Breast epithelium (tissue), 4 donors: ENCODE measurements at places on chromosomes 11 and 22. TPM values are rescaled to one million over a fixed set of nuclear protein-coding genes. Genes with fewer than 3 reads are reported as not detected.
A peak's percentile ranks its signal among the peaks of the same experiment; 100 is the strongest.

GRCh38 chr11:132907651-132908413 is 624.5 kb downstream of the OPCML start:
- no peak overlapping the region for H3K4me3 ChIP-seq
- H3K4me1 ChIP-seq: no peaks in the 10 kb centered on the region
- no peak for DNase-seq
- H3K27ac ChIP-seq: no peak overlapping the region
- no peaks in the 10 kb centered on the region for H3K27me3 ChIP-seq
- H3K36me3 ChIP-seq: no peaks in the 10 kb centered on the region

GRCh38 chr11:21195995-21196394 is 526.6 kb downstream of the NELL1 start:
- no peaks in the 10 kb centered on the region for H3K36me3 ChIP-seq
- no peak overlapping the region for H3K27ac ChIP-seq
- H3K27me3 ChIP-seq: no peaks in the 10 kb centered on the region
- no peaks in the 10 kb centered on the region for H3K4me1 ChIP-seq
- no peak for DNase-seq

DNA sequence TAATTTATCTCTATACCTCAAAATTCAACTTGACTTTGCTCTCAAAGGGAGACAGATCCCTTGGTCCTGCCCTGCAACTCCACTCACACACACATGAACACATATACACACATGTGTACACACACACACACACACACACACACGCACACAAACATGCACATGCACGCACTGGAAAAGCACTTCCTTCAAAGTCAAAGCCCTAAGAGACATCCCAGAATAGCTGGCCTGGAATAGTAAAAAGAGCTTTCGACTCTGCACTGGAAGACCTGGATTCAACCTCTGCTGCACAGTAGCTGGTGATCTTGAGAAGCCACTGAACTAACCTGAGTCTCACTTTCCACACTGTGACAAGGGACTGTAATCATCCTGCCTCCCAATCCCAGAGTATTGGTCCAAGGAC is 26.8 kb downstream of the TENM4 start:
- H3K27me3 ChIP-seq: no peaks in the 10 kb centered on the region
- no peak overlapping the region for H3K4me3 ChIP-seq
- DNase-seq: no peak
- no peak overlapping the region for H3K27ac ChIP-seq
- no peaks in the 10 kb centered on the region for H3K36me3 ChIP-seq

GRCh38 chr11:101133190-101133589 is 3.6 kb upstream of the PGR start:
- peaks cover 8% of the 10 kb centered on the region for H3K27me3 ChIP-seq
- H3K36me3 ChIP-seq: no peaks in the 10 kb centered on the region
- H3K27ac ChIP-seq: no peak overlapping the region
- no peak overlapping the region for H3K4me3 ChIP-seq

DNA sequence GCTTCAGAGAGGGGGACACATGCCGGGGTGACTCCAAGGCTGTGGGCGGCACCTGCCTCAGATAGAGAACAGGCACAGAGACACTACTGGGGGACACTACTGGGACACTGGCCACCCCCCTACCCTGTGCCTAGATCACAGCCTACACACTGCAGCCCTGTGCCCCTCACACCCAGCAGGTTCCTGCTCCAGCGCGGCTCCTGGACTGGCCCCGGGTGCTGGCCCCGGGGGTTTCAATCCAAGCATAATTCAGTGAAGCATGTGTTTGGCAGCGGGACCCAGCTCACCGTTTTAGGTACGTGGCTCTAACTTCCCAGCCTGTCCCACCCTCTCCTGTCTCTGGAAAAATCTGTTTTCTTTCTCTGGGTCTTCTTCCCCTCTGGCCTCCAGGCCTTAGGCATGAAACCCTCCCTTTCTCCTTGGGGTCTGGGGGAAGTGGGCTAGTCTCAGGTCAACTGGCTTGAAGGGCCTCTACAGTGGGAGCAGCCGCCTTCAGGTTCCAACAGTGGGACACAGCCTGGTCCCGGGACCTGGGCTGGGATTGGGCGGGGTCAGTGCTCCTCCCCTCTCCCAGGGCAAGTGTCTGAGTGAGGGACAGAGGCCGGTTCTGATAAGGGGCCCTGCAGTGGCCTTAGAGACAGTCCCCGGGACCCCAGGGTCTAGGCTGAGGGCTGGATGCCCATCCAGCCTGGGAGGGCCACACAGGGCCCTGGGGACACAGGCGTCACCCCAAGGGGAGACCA is 98.8 kb downstream of the CRYBB2 start:
- H3K4me3 ChIP-seq: no peak overlapping the region
- no peaks in the 10 kb centered on the region for H3K27me3 ChIP-seq
- no peak overlapping the region for H3K27ac ChIP-seq
- no peaks in the 10 kb centered on the region for H3K4me1 ChIP-seq
- H3K36me3 ChIP-seq: no peaks in the 10 kb centered on the region

GRCh38 chr22:49726022-49726681 is 101.5 kb downstream of the BRD1 start:
- H3K4me1 ChIP-seq: no peaks in the 10 kb centered on the region
- H3K4me3 ChIP-seq: no peak overlapping the region
- H3K27ac ChIP-seq: no peak overlapping the region
- H3K36me3 ChIP-seq: no peaks in the 10 kb centered on the region

- no peaks in the 10 kb centered on the region for H3K27me3 ChIP-seq
- peak overlapping the region; percentile 51 for H3K27ac ChIP-seq
- DNase-seq: no peak
- no peaks in the 10 kb centered on the region for H3K36me3 ChIP-seq
Measured at GRCh38 chr11:66327171-66328030, 8.8 kb downstream of the RIN1 start.

DNA sequence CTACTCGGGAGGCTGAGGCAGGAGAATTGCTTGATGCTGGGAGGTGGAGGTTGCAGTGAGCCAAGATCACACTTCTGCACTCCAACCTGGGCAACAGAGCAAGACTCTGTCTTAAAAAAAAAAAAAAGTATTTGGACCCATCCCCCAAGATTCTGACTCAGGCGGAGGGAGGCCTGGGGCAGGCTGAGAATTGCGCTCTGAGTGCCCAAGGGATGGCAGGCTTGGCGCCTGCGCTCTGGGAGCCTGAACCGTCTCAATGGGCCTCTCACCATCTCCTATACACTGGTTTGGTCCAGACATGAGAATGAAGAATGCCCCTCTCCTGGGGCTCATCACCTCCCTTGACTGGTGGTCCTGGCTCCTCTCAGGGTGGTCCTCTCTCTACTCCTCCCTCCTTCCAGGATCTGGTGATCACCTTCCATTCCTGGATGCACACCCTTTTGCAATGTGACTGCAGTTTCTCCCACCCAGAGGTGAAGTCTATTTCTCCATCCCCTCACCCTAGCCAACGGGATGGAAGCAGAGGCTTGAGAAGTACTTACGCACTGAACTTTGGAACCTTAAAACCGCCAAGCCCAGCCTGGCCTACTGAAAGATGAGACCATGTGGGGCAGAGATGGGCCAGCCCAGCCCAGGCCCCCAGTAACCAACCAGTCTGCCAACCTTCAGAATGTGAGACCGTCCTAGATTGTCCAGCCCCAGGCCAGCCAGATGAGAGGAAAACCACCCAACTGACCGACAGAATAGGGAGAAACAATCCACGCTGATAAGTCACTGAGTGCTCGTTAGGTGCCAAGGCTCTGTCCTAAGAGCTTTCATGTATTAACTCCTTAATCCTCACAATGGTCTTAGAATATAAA is 4.9 kb downstream of the POLR3H start:
- H3K4me3 ChIP-seq: no peak overlapping the region
- no peaks in the 10 kb centered on the region for H3K27me3 ChIP-seq
- DNase-seq: no peak

DNA sequence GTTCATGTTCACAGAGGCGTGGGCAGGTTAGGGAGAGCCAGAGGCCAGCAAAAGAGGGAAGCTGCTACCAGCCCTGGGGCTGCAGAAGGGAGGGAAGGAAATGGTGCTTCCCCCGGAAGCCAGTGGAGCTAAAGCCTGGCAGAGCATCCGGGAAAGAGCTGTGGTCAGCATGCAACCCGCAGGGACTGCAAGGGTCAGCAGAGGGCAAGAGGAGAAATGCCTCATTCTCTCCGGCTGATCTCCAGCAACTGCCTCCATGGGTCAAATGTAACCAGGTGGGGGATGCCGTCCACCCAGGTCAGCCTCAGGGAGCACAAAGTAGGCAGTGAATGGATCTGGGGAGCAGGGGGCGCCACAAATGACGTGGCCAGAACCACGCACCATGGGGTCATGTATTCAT is 36.9 kb upstream of the PRR5 start:
- H3K4me1 ChIP-seq: no peaks in the 10 kb centered on the region
- H3K27ac ChIP-seq: no peak overlapping the region
- H3K36me3 ChIP-seq: no peaks in the 10 kb centered on the region
- DNase-seq: no peak

GRCh38 chr11:76653012-76653673 is 17.4 kb downstream of the LRRC32 start:
- no peaks in the 10 kb centered on the region for H3K36me3 ChIP-seq
- no peaks in the 10 kb centered on the region for H3K27me3 ChIP-seq
- H3K4me3 ChIP-seq: no peak overlapping the region
- H3K27ac ChIP-seq: peak overlapping the region; percentile 89
- no peak for DNase-seq

DNA sequence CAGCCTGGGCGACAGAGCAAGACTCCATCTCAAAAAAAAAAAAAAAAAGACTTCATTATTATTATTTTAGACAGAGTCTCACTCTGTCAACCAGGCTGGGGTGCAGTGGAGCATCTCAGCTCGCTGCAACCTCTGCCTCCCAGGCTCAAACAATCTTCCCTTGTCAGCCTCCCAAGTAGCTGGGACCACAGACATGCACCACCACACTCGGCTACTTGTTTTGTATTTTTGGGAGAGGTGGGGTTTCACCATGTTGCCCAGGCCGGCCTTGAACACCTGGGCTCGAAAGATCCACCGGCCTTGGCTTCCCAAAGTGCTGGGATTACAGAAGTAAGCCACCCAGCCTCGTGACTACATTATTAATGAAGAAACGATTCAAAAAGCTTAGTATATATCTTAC is 5.3 kb upstream of the TYMP start:
- H3K27me3 ChIP-seq: no peaks in the 10 kb centered on the region
- DNase-seq: no peak
- no peaks in the 10 kb centered on the region for H3K36me3 ChIP-seq
- H3K4me1 ChIP-seq: no peaks in the 10 kb centered on the region
- H3K4me3 ChIP-seq: no peak overlapping the region

DNA sequence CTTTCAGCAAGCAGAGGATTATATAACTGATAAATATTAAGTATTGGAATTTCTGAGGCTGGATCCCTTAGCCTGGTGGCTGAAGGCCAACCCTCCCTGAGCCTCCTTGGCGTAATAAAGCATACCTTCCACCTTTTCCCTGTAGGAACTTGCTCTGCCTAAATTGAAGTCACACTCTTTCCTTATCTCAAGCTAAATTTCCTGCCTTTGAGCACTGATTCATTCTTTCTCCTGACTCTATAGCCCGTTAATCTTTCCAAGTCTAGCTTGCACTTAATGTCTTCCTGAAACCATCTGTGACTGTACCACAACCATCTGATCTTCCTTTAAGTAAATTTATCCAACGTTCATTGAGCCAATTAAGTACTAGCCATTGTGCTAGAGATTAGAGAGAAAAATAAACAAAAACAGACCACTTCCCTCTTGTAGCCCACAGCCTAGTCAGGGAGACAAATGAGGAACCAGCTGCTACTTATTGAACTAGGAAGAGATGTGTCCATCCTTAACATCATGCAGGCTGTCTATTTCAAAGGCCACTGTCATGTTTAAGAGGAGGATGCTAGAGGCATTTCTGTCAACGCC is 62.9 kb downstream of the GRK3 start:
- no peaks in the 10 kb centered on the region for H3K36me3 ChIP-seq
- no peak overlapping the region for H3K4me3 ChIP-seq
- no peak for DNase-seq
- no peaks in the 10 kb centered on the region for H3K4me1 ChIP-seq

DNA sequence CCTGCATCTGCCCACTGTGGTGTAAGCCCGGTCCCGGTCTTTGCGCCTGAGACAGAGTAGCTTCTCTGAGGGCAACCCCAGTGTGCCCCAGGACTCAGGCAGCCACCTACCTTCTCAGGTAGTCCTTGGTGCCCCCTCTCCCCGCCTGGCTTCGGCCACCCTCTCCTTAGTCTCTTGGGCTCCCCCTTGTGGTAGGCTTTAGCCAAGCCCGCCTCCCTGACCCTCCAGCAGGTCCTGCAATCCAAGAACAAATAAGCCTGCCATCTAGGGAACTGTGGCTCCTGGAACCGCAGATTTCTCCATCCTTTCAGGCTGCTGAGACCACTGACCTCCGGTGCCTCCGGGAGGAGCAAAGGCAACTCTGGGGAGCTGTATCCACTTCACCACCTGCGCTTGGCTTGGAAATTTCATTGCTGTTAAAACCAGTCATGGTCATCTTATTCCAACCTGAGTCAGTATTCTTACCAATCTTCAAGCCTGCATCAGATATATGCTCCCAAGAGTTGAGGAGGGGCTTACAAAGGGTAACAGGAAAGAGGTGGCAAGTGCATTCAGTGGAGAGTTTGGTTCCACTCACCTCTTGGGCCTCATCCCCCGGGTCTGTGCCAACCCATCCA is 52.8 kb upstream of the TENM4 start:
- no peaks in the 10 kb centered on the region for H3K4me1 ChIP-seq
- no peak overlapping the region for H3K4me3 ChIP-seq
- no peaks in the 10 kb centered on the region for H3K27me3 ChIP-seq
- no peaks in the 10 kb centered on the region for H3K36me3 ChIP-seq

DNA sequence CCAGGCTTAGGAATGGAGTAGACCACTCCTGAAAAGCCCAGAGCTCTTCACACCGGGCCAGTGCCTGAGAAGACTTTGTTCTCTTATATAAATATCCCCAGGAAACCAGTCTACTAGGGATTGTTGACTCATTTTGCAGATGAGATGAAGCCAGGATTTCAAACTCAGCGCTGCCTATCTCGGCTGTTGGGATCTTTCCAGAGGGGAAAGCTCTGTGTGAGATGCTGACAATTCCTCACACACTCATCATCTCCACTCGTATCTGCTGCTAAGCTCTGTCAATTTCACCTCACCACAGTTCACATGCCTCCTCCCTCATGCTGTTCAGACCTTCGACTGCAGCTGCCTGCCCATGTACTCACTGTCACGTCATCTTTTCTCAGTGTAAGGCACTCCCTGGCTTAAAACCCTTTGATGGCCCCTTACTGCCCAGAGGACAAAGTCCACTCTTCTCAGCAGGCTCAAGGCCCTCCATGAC is 12.5 kb downstream of the USH1C start:
- no peaks in the 10 kb centered on the region for H3K36me3 ChIP-seq
- H3K27me3 ChIP-seq: no peaks in the 10 kb centered on the region
- no peaks in the 10 kb centered on the region for H3K4me1 ChIP-seq
- no peak overlapping the region for H3K4me3 ChIP-seq
- no peak for DNase-seq

Gene ATM
- total RNA-seq: 84.7 TPM

Gene SCN4B
- 7.9 TPM for total RNA-seq

Gene FGF3
- total RNA-seq: not detected

Gene RHOD
- 27.2 TPM for total RNA-seq

Gene CFAP300
- total RNA-seq: 2.0 TPM

Gene RAB30
- 26.6 TPM for total RNA-seq

Gene TECTA
- total RNA-seq: 0.88 TPM

Gene IRAG1
- 16.1 TPM for total RNA-seq

Gene CRACR2B
- 152 TPM for total RNA-seq

Gene SLCO2B1
- total RNA-seq: 86.9 TPM

Gene TPBGL
- total RNA-seq: not detected

Gene PRR5L
- total RNA-seq: 16.0 TPM

Gene HORMAD2
- not detected for total RNA-seq
